ENCODE measurements at places on chromosomes 6 and 20.

DNA sequence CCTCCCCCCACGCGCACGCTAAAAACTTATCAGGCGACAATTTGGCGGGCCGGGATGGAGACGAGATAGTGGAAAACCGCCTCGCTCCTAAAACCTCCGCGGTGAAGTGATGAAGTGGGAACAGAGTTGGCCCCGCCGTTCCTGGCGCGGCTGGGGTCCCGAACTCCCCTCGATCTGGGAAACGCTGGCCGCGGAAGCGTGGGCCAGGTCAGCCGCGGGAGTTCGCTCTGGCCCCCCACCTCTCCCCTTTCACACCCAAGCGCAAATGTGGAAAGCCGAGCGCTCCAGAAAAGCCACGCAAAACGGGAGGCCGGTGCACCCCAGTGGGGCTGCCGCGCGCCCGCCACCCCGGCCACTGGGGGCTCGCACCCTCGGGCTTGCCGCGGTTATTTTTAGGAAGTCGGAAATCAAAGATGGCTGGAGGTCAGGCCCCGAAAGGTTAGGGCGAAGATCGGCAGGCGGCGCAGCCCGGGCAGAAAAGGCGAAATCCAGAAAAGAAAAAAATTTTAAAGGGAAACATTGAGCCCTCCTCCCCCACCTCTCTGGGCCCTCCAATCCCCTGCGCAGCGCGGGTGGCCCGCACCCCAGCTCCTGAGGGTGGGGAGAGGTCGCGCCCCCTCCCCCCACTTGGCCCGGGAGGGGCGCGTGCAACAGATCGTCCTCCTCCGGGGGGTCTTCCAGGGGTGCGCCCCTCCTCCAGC lies 1.0 kb downstream of the SALL4 start:
- no peak for DNase-seq

DNA sequence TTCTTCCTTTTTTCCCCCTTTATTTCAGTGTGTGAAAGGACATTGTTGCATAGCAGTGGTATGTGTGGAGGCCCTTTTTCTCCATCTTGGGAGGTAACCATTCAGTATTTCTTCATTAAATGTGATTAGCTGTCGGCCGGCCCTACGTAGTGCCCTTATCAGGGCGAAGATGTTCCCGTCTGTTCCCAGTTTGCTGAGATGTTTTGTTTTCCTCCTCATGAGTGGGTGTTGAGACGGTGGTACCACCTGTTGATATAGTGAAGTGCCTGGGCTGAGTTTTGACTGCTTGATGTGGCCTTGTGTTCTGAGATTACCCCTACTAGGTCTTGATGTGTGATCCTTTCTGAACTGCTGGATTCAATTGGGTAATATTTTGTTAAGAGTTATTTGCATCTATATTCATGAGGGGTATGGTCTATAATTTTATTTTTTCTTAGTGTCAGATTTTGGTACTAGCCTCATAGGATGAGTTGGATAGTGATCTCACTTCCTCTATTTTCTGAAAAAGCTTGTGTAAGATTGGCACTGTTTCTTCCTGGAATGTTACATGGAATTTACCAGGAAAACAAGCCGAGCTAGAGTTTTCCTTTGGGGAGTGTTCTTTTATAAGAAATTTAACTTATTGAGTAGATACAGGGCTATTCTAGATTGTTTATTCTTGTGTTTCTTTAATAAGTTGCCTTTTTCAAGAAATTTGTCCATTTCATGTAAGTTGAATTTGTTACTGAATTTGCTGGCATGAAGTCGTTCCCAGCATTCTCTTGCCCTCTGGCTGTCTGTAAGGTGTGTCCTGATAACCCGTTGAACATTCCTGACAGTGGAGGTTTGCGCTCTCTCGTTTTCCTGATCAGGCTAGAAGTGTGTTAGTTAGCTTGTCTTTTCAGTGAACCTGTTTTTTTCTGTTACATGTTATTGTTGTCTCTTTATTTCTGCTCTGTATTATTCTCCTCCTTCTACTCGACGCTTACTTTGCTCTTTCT lies 4.3 kb downstream of the MTG2 start:
- no peak for DNase-seq

GRCh38 chr6:149459761-149460160 lies 25.1 kb downstream of the ZC3H12D start:
- no peak for DNase-seq

DNA sequence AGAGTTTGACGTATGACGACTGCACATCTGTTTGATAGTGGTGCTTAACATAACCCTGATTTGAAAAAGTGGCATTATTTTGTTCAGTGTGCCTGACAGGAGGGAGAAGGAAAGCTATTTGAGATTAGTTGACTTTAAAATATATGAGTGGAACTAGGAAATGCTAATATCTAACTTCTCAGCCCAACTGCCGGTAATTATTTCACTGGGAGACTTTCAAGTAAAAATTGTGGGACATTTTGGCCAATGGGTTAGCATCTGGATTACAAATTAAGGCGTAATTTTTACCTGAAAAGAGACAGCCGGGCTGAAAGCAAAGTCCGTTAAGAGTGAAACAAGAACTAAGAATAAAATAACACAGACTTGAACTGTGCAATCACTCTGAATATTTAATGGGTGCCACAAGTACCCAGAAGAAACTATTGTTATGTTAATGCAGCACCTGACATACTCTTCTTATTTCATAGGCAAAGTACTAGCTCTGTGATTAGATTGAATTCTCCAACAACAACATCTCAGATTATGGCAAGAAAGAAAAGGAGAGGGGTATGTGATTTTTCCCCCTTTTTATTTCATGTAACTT lies 2.0 kb downstream of the HEY2 start:
- DNase-seq = no peak

- DNase-seq = no peak
Measured at GRCh38 chr6:85674604-85675003, 31.9 kb upstream of the SYNCRIP start.

- DNase-seq = no peak
Measured at GRCh38 chr6:89729818-89730217, 89.8 kb downstream of the MDN1 start.

DNA sequence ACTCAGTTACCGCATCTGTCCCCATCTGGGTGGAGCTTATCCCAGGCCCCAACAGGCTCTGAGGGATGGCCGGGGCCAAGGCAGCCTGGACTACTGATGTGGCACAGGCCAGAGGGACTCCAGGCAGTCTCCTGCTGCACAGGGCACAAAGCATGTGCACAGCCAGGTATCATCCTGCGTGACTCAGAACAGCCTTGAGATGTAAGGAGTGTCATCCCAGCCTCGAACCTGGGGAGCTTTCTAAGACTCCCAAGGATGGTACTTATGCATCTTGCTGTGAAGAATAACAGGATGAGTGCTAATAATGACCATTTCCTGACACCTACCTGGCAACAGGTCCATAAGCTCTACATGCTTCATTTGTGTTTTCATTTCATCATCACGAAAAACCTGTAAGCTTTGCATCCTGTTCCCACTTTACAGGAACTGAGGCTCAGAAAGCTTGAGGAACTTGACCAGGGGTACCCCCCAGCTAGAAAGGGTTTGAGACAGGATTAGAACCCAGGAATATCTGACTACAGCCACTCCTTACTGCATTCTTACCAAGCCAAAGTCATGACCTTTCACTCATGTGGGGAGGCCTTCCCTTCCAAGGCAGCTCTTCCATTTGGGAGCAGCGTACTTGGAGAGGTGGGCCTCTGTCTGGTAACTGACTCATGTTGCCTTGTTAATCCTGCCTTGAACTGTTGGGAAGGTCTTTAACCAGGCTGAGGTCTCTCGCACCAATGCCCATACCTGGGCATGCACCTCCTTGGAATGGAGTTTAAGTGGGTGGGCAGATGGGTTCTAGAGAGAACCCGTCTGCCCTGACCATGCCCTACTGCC lies 1.9 kb downstream of the TRIB3 start:
- no peak for DNase-seq

DNA sequence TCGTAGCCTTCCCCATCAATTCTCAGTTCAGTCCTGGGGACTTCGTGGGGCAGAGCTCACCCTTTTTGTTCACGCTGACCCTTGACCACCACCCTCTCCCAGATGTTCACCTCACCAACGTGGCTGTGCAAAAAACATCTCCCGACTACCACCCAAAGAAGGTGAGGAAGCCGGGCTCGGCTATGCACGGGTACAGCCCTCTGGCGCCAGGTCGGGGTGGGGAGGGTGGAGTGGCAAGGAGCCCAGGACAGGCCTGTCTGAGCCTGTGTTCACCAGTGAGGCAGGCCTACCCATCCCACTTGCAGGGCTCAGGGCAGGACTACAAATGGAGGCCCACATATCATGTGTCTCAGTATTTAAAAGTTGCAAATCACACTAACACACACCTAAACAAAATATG lies 18.1 kb downstream of the PDRG1 start:
- no peak for DNase-seq

- DNase-seq = no peak
Measured at GRCh38 chr6:110364364-110365105, 6.4 kb upstream of the METTL24 start.

GRCh38 chr6:44614396-44614795 lies 226.9 kb downstream of the CDC5L start:
- no peak for DNase-seq

DNA sequence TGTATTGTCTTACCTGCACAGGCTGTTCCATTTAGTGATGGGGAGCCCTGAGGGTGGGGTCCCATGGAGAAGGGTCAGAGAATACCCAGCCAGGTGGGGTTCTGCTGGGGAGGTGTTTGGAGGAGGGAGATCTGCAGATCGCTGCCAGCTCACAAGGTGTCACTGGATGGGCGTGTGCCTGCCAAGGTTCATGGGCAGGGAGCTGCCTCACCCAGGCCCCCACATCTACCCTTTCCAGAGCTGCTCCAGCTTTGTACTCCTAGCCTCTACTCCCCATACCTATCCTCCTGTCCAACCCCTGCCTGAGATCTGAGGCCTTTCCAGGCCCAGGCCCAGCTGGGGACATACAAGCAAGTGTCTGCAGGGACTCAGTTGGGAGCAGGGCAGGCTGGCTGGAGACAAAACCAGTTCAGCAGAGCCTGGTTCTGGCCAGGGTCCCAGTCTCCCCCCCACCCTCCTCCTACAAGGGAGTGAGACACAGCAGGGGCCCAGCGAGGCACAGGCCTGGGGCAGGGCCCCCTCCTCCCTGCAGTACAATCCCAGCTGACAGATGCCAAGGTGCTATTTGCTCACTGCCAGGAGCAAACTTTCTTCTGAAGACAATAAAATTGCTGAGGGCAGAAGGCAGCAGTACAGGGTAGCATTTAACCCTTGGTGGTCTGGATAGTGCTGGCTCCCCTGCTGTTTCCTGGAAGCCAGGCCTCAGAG lies 19.7 kb downstream of the SPDEF start:
- no peak for DNase-seq

DNA sequence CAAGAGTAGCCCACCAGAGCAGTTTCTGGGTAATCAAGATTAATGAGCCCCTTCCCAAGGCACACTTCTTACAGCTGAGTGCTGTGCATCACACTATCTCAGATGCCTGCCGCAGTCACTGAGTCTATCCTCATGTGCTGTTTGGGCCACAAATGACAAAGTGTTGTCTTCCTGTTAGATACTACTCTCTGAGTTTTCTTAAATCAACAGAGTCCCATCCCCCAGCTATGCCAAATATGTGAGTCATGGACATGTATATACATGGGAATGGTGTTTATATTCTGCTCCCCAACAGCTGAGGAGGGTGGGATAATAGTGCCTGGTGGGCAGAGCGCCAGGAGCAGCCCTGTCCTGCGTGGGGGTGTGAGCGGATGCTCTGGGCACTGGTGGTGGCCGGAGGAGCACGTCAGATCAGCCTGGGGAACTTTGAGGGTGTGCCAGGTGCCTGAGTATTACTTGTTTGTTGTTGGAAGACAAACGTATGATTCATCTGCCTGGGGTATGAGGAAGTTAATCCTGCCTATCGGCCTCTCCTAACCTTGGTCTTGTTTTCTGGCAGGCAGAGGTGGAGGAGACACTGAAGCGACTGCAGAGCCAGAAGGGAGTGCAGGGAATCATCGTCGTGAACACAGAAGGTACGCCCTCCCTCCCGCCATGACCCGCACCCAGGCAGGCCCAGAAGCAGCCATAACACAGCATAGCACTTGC lies 9.6 kb downstream of the DYNLRB1 start:
- no peak for DNase-seq

DNA sequence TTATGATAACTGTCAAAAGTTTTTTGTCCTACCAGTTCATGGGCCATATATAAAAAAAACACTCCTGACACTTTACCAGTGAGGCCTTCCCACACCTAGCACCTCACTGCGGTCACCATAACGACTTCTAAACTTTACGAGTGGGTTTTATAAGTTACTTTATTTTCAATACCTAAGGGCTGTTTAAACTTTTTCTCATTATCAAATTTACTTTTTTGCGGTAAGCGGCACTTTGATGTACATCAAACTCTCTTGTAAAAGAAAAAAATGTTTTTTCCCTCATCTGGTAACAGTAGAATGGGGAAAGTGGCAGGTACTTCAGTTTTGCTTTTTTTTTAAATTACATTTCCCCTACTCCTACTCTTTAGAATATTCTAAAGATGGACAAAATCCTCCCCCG lies 36.2 kb downstream of the FYN start:
- DNase-seq = no peak

Measured in Kasumi-1 (cell line).